ENCODE measurements at places on chromosomes 16 and 17.

DNA sequence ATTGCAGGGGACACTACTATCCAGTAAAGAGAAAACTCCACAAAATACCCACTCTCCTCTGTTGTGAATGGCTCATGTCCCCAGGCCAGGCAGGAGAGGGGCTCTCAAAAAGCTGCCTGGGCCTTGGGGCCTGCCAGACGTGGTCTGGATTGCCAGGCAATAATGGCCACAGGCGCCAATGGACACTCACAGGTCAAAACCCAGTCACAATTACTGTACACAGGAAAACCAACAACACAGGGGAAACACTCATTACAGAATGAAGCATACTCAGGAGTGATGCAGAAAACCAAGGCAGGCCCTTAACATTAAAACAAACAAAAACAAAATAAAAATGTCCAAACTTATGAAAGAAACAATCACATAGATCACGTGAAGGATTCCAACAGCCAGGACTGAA, 35.1 kb upstream of the SREBF1 start:
- peak; percentile 72 for DNase-seq

DNA sequence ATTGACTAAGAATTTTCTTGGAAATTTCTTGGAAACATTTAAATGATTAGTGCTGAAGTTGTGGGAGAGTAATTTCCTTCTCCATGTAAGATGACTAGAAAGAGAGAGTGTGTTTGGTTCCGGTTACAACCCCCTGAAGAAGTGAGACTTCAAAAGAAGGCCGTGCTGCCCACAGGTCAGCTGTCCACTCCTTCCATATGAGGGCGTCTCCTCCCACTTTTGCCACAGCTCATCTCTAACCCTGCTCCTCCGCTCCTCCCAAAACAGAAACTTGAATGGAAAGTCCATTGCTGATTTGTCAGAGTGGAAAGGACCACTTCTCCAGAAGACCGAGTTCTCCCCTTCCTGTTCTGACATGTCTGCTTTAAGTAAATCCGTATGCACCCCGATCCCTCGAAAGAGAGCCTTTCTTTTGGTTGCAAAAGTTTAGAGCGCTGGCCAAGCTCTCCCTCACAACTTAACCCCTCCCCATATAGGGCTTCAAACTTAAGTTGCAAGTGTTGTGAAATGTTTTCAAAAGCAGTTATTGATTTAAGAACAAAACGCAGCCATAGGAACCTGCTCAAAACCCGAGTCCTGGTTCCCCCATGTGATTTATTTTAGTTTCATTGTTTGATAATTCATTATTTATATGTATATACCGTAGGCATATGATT, 129.5 kb downstream of the SOCS1 start:
- DNase-seq: no peak

DNA sequence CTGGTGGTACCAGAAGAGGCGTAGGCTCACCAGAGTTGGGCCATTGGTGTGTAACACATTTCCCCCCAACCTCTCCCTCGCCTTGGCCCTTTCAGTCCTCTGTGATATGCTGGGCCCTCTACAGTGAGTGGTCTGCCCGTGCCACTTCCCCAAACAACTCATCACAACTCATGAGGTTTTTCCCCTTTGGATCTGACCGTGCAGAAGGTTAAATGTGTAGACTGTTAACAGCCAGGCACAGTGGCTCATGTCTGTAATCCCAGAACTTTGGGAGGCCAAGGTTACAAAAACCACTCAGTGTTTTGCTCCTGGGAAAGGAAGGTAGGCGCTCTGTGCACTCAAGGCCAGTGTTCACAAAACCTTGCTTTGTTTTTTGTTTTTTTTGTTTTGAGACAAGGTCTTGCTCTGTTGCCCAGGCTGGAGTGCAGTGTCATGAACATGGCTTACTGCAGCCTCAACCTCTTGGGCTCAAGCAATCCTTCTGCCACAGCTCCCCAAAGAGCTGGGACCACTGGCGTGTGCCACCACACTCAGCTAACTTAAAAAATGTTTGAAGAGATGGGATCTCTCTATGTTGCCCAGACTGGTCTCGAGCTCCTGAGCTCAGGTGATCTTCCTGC, 11.3 kb upstream of the CYB5B start:
- DNase-seq: no peak

DNA sequence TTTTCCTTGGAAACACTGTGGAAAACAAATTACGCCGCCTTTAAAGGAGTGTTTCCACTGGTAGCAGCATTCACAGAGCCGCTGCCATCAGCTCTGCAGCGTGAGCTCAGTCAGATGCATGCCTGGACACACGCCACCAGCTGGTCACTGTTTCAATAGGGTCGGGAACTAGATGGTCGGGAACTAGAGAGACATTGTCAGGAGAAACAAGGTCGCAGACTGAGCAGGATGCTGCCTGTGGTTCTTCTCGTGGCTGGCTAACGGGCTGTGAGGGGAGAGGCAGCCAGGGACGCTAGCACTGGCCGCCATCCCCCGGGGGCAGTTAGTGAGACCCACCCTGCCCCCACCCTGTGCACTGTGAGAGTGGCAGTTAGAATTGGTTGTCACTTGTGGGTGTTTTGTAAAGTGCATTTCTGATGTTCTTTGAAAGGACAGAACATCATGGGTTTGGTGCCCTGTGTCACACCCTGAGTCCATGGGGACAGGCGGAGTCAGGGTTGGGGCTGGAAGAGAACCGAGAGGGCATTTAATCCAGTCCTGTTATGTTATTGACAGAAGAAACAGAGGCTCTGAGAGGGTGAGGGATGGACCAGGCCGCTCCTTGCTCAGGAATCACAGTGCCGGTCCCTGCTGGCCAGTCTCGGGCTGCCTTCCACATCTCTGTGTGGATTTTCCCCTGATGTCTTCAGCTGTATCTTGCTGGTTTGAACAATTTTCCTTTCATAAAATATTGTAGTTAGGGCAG, 86.3 kb downstream of the SPECC1 start:
- DNase-seq: peak; percentile 90

DNA sequence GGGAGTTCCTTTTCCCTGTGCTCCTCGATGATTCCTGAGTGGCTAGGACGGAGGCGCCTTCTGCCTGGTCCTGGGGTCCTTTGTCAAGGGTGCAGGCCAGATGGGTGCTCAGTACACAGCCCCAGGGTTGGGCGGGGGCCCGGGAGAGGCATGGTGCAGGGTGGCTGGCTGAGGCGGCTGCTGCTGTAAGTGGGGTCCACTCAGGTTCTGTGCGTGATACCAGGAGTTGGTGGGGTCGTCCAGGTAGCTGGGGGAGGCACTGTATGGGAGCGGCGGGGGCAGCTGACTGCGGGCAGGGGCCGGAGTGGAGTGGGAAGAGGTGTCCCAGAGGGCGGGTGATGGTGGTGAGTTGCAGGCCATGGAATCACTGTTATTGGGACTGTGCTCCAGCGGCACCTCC, 3.6 kb downstream of the DLX3 start:
- peak; percentile 45 for DNase-seq

DNA sequence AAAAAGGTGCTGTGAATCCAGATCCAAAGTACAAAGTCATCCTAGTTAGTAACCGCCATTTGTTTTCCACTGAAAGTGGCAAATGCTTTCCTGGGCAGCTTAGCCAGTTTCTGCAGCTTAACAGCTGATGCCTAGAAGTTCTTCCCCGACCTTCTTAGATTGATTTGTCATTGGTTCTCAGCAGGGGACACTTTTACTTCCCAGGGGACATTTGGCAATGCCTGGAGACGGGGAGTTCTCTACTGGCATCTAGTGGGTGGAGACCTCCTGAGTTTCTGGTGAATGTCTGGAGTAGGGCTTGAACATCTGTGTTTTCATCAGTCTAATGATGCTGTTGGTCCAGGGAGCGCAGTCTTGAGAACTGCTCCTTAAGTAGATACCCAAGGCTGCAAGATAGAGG, 7.6 kb downstream of the DNAJA3 start:
- no peak for DNase-seq

DNA sequence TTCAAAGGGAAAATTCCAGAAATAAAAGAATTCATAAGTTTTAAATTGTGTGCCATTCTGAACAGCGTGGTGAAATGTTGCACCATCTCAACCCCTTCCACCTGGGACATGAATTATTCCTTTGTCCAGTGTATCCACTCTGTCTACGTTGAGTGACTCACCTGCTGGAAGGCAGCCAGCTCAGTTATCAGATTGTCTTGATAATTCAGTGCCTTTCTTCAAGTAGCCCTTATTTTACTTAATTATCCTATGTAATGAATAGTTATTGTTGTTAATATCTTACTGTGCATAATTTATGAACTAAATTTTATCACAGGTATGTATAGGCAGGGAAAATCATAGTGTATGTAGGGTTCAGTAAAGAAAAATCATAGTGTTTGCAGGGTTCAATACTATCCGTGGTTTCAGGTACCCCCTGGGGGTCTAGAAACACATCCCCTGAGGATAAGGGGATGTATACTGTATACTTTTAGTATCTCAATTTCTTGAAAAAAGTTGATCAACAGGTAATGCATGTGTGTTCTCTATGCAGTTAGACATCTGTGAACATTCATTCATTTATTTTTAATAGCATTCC, 7.7 kb upstream of the PCTP start:
- peak; percentile 63 for DNase-seq

GRCh38 chr16:85416228-85417109, 196.7 kb upstream of the GSE1 start:
- peak; percentile 85 for DNase-seq

GRCh38 chr17:74604761-74605160, 12.7 kb upstream of the CD300LD start:
- no peak for DNase-seq

DNA sequence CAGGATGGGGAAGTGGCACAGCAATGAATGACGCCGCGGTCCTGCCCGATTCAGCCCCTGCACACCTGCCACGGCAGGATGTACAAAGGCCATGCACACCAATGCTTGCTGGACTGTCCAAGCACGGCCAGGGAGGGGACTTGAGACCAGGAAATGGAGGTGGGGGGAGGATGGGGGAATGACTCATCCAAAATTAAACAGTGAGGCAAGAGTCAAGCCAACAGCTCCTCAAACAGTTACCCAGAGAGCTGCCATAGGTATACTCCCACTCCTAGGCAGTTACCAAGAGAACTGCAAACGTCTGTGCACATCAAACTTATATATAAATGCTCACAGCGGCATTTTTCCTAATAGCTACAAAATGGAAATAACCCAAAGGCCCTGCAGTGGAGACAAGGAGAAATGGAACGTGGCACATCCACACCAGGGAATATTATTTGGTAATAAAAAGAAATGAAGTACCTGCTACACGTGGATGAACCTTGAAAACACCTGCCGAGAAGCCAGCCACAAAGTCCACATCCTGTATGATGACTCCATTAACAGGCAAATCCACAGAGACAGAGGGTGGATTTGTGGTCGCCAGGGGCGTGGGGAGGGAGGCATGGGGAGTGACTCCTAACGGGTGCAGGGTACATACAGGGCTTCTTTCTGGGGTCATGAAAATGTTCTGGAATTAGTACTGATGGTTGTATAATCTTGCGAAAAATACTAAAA, 54.1 kb downstream of the VAC14 start:
- peak; percentile 76 for DNase-seq

DNA sequence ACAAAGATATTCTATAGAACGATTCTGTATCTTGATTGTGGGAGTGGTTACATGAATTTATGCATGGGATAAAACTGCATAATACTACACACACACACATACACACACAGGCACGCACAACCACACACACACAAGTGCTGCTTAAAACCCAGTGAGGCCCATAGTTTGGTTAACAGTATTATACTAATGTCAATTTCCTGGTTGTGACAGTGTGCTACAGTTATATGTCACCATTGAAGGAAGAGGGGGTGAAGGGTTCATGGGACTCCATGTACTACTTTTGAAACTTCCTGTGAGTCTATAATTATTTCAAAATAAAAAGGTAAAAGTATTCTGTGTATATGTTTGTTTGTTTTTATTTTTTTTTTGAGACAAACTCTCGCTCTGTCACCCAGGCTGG, 8.1 kb downstream of the ZC3H7A start:
- no peak for DNase-seq

DNA sequence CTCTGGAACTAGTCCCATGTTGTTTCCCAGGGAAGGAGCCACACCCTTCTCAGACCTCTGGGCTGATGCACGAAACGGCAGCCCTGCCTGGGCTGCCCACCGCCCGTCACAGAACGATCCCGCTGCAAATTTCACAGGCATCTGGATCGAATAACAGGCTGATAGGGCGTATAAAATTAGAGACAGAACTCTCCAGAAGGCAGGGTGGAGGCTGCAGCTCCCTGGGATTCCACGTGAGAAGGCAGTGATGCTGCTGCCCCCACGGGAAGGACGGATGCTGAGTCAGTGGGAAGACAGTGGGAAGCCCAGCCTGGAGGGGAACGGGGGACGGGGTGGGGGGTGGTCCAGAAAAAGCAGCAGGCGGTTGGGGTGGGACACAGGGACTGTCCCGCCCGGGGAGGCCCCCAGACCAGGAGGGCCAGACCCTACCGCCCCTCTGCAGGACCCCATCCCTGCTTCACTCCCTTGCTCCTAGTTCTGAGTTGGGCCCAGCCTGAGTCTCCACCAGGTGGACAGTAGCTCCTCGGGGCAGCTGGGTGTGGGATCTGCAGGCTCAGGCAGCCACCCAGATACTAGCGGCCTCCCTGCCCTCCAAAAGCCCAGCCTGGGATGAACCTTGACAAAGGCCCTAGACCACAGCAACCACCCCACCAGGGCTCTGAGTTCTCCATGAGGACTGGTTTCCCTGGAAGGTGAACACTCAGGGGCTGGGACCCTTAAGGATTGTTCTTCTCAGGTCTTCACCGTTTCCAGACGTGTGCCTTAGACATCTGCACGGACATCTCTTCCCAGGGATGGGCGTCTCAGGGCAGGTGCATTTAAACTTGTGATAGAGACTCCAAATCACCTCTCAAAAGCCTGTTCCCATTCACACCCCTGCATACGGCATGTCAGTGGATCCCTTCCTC, 117.8 kb downstream of the METRNL start:
- DNase-seq: no peak

DNA sequence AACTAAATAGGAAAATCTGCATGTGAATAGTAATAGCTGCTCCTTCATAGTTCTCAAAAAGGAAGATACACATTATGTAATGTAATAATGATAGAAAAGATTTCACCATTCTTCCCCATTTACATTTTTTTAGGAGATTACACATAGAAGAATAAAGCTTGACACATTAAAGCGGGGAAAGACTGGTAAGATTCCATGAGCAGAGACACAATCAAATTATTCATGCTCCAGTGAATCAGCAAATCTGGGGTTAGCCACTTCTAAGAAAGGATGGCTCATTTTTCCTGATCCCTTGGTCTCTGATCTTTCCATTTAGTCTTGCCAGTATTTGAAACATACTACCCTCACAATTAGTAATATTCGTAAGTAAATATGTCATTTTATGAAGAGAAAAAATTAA, 81.9 kb downstream of the CA4 start:
- DNase-seq: no peak

DNA sequence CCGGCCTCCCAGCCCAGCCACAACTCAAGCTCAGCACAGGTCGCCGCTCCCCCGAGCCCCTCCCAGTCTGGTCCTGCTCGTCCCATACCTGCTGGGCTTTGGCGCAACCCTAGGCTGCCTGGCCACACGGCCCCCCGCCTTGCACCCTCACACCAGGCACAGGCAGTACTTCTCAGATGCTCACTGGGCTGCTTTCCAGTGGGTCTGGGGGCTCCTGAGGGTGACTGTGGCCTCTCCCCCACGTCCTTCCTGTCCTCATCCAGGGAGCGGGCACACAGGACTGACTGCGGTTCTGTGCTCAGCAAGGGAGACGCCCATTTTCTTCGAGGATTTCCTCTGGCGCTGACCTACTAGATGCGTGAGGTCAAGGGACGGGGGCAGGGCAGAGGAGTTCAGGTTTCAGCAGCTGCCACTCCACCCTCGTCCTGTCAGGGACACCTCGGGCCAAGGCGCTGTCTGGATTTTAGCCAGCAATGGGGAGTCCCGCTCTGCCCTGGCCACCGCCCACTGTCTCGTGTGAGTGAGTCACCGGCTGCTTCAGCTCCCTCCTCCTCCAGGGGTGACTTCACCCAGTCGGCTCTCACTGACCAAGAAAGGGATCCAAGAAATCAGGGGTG, 115.8 kb downstream of the NPIPB11 start:
- DNase-seq: peak; percentile 100
